K562 (cell line): ENCODE measurements at places on chromosomes 2 and 18.

GRCh38 chr2:239824866-239825704, 200.1 kb downstream of the NDUFA10 start:
- H3K4me3 ChIP-seq = no peak overlapping the region
- no peaks in the 10 kb centered on the region; the same call in 1 of the 2 replicates for H3K4me1 ChIP-seq
- peaks cover 61% of the 10 kb centered on the region for H3K27me3 ChIP-seq
- no peaks in the 10 kb centered on the region for H3K36me3 ChIP-seq
- no peak for DNase-seq
- H3K27ac ChIP-seq = no peak overlapping the region

DNA sequence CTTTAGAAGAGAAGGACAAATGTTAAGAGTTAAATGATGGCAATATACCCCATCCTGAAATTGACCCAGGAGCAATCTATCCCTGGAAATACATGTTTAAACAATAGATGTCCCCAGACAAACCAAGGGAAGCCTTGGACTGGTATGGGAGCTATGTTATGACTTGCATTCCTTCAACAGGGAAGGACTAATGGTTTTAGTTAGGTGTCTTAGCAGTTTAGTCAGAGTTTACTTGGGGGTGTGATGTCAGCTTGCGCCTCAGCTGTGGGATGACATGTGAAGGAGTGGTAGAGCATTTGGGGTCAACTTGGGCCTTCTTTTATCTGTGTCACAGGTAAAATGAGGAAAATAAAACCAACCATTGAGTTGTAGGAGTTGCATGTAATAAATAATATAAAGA, 36.8 kb downstream of the SPC25 start:
- peaks cover 37% of the 10 kb centered on the region for H3K4me1 ChIP-seq
- no peak overlapping the region for H3K4me3 ChIP-seq
- H3K36me3 ChIP-seq = peaks cover 70% of the 10 kb centered on the region
- no peak for DNase-seq

DNA sequence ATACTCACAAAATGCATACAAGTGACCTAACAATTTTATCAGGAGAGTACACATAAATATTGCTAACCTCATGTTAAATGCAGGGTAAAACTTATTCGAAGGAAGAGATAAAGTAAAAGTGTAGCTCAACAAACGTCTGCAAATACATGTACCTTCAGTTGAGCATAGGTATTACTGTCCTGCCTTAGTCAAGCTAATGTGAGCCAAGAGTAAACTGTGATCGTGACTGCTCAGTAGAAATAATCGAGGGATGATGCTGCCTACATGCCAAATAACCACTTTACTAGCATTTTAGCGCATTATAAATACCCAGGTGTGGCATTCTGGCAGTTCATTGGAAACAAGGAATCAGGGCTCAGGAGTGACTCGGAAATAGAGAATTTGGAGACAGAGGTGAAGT, 779.5 kb downstream of the SOCS6 start:
- H3K4me1 ChIP-seq = no peaks in the 10 kb centered on the region
- H3K36me3 ChIP-seq = no peaks in the 10 kb centered on the region
- no peak overlapping the region for H3K27ac ChIP-seq
- DNase-seq = no peak

- DNase-seq = no peak
- no peaks in the 10 kb centered on the region for H3K27me3 ChIP-seq
- no peak overlapping the region for H3K4me3 ChIP-seq
- H3K27ac ChIP-seq = no peak overlapping the region
- no peaks in the 10 kb centered on the region for H3K36me3 ChIP-seq
- H3K4me1 ChIP-seq = peaks cover 10% of the 10 kb centered on the region; the same call in 1 of the 2 replicates
These were observed 826 bp downstream of the KCNE4 start for GRCh38 chr2:223052548-223053483.
